ENCODE measurements at places on chromosomes 5 and 9.
A peak's percentile ranks its signal among the peaks of the same experiment; 100 is the strongest.

DNA sequence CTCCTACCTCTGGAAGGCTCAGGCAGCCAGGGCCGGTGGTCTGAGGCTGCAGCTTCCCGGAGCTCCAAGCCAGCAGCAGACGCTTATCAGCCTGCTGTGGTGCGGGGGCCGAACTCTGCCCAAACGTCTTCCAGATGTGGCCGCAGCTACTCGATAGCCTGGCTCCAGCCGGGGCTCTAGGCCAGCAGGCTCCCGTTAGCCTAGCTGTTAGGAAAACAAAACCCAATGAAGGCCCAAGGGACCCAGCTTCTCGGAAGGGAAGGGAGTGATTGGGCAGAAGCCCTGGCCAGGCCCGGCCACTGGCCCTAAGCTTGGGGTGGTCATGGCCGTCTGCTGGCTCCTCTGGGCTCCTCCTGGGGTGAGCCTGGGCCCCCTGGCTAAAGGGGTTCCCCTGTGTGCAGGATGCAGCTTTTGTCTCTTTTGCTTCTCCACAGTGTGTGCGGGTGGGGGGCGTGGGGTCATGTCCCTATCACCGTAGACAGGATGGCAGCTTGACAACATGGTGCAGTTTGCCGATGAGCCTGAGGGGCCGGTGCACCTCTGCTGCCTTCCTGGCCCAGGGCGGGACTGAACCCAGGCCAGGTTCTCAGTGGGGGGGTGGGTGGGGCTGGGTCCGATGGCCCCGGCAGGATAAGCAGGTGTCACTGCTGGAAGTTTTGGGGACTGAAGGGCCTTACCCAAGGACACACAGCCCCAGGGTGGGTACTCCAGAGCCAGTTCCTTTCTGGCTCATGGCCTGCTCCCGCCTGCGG lies 18.7 kb downstream of the MYMK start:
- no peak for DNase-seq

- no peak for DNase-seq
These were observed 121.1 kb downstream of the SPATA31D1 start for GRCh38 chr9:82109626-82110025.

DNA sequence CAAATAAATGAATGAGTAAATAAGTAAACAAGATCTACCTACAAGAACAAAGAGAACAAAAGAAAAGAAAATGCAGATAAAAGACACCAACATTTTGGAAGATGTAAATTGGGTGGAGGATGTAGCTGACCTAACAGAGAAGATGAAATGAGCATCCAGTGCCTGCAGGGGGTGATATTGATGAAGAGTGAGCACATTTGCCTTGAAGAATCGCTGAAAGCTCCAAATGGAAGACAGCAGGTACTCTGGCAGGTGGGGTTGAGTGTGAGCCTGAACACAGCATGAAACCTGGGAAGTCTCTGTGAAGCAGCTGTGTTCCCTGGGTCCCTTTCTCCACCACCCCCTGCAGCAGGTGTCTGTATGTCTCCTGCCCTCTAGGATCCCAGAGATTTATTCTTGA lies 125.6 kb downstream of the NXNL2 start:
- peak; percentile 47 for DNase-seq

GRCh38 chr9:35533398-35533797 lies 43.5 kb downstream of the RUSC2 start:
- DNase-seq = no peak

- DNase-seq = no peak
These were observed 514.1 kb upstream of the MEF2C start for GRCh38 chr5:89397096-89397495.

DNA sequence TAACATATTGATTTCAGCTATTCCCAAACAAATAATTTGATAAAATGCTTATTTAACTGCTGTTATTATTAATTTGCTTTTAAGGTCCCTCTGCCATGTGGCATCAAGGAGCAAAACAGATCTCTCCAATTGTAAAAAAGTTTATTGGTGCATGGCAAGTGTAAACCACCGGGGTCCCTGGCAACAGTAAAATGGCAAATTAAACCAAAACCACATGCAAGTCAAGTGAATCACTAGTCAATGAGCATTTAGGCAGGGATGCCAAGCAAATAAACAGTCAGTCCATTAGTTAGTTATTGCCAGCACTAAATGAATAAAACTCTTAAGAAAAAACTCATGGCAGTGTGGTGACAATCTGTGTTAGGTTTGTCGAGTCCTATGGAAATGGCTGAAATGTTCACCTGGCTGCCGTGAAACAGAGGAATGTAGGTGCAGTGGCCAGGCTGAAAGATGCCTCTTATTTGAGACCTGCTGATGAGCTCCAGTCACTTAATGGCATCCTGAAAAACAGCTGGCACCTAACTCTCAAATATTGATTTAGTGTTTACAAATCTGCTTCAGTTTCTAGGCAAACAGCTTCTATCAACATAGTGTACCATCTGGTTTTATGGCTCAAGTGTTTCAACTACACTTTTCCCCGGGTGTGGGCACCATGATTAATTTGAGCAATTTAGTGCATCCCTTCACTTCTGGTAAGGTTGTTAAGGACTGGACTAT lies 296.5 kb upstream of the ITGA1 start:
- DNase-seq = peak; percentile 10

DNA sequence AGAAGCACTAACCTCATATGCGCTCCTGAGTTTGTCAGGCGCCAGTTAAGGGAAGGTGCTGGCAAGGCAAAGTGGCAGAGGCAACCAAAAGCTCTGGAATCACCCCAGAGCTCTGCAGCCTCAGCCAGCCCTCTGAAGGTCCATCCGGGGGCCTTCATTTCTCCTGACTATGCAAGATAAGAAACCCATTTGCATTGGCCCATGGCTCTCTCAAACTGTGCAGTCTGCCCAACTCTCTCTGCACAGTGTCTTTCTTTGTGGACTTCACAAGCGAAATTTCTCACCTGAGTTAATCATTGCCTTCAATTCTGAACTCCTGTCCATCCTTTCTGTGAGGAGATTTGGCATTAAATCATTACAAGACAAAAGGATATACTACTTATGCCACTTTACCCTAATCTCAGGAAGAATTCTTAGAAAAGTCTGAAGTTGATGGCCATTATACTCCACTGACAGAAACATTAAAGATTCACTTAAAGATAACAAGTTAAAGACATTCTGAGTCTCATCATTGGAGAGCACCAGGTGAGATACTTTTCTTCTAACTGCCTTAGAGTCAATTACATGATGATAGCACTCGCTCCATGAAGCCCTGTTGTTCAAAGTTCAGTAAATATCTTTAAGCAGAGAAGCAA lies 235.6 kb downstream of the SPOCK1 start:
- no peak for DNase-seq

- DNase-seq = no peak
These were observed 1278.2 kb downstream of the CDH12 start for GRCh38 chr5:21574961-21575360.

Measured in T47D (cell line).